ENCODE measurements at places on chromosomes 7 and 10. TPM values are rescaled to one million over a fixed set of nuclear protein-coding genes. Genes with fewer than 3 reads are reported as not detected.

DNA sequence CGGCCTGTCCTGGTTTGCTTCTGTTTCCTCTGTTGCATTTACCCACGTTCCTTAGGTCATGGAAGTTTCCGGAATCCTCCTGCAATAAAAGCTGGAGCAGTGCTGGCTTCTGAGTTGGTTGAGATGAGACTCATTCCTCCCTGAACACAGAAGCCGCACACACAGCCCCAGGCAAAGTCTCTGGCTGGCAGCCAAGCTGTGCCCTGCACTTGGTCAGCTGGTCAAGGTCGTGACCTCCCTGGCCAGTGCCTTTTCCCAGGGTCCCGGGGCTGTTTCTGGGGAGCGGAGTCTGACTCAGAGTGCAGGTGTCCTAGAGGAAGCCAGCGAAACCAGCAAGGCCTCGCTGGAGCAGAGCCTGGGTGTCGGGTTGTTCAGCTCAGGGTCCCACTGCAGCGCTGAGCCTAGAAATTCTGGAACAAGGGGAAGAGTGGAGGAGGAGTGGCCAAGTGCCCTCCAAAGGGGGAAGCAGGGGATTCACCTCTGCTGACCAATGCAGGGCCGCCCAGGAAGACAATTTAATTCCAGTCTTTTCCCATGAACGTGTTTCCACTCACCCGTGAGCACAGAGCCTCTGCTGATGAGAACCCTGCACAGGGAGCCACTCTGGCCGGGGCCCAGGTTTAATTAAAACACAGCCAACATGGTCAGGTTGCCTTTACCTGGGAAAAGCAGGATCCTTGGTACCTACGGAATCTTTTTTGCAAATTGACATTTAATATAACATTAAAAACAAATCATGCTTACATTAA is 245.5 kb upstream of the PPP2R2D start:
- no peak for DNase-seq

DNA sequence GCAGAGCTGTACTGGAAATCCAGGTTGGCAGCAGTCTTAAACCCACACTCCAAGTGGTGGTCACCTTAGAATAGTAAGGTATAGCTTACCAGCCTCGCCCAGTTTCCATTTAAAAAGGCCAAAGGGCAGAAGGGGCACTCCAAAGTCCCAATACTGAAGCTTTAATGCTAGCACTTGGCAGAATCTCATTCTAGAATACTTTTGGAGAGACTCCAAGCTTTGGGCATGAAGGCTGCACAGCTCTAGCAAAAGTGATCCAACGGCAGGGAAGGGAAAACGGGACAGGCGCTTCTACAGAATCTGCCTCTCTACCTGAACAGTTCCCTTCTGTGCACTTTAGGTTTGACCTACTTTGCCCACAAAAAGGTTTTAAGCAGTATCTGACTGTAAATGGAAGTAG is 19.7 kb downstream of the SMURF1 start:
- no peak for DNase-seq

DNA sequence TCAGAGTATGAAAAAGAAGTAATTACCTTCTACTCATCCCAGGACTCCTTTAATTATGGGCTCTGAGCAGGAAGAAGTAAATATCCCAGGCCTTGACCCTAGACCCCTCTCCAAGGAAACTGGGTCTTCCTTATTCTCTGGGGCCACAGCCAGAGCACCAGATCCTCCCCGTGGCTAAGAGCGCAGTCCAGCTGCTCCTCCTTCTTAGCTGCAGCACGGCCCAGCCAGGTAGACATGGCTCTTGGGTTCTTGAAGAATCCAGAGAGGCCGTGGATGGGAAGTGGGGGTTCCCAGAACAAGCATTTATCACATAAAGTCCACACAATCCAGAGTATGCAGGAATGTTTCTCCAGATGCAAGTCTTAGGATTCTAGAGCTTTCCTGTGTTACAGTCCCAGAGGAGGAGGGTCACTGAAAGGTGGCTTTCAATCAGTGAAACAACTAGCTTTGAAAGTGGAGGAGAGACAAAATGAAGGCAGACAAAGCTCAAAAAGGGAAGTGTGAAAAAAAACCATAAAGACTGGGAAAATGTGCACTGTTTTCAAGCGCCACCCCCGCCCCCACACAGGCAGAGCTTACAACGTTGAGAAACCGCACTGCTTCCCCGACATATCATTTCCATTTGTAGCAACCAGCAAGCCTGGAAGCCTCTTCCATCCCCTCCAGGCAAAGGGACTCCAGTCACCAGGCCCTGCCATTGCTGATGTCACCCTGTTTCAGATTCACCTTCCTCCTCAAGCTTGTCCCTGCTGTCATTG is 396.5 kb upstream of the MKI67 start:
- no peak for DNase-seq

GRCh38 chr7:26782501-26782900 is 81.9 kb downstream of the SKAP2 start:
- no peak for DNase-seq

SEMA3D gene
- 41.8 TPM for polyA plus RNA-seq

CHST12 gene
- polyA plus RNA-seq: 13.0 TPM
